ENCODE measurements at places on chromosomes 1 and 21.

- DNase-seq: no peak
Measured at GRCh38 chr1:118253053-118253915, 68.3 kb upstream of the SPAG17 start.

DNA sequence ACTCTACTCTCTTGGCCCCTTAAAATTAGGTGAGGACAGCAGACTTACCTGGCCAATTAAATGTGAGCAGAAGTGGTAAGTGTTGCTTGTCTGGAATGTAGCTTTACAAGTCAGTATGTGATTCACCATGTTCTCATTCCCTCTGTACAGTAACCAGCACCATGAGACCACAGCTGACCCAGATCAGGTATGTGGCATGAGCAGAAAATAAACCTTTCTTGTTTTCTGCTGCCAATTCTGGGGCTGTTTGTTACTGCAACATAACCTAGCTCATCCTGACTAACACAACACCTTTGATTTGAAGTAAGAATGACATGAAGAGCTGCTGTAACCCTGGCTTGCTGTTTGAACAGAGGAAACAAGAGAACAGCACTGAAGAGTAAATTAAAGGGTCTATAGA lies 24.9 kb downstream of the ITPKB start:
- no peak for DNase-seq

GRCh38 chr1:60762176-60762575 lies 320.2 kb upstream of the NFIA start:
- no peak for DNase-seq

DNA sequence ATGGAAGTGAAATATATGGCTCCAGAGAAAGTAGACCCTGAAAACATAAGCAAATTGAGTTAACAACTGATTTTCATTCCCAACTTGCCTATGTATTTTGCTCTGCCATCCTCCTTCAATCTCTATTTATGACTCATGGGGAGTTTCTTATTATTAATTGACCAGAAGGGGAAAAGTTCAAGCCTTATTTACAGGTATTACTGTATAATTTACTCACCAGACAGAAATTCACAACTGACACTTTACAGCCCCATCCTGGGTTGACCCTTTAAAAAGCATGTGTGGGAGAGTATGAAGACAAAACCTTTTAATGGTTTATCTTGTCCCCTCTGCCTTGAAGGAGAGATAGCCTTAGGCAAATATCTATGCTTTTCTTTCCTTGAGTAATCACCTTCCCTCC lies 39.8 kb upstream of the C1orf53 start:
- no peak for DNase-seq

GRCh38 chr1:79791488-79792218 lies 785.1 kb upstream of the ADGRL4 start:
- DNase-seq: no peak

DNA sequence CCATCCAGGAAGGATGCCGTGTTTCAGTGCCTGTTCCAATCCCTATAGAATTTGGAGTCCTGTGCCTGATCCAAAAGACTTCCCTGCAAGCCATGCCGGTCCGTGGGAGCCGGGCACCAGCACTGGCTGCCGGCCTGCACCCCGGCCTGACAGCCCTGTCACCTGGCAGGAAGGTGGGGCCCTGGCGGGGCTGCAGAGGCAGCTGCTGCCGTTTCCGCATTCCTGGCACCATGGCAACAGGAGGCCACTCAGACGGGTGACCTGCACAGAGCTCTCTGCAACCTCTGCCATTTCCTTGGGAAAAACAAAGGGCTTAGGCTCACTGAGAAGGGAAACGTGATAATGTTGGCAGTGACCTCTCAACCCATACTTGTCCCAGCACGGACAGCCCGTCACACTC lies 63.2 kb upstream of the TMEM51 start:
- no peak for DNase-seq

DNA sequence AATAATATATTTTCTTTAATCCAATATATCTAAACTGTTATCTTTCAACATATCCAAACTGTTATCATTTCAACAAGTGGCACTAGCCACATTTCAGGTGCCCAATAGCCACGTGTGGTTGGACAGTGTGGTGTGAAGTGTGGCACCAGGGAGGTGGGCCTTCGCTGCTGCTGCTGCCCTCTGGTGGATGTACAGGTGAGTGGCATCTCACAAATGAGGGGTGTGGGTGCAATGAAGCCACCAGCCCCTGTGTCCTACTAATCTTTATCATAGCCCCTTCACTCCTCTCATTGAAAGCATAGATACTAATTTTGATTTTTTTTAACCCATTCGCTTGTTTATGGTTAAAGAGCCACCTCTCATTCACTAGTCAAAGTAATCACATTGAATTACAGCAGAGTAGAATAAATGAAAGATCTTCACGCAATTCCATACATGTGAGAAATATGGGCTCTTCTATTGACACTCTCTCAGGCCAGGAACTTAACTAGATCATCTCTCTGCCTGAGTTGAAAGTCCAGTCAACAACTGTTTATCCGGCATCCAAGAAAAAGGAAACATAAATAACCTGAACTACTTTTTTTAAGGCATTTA lies 499.2 kb downstream of the OMA1 start:
- DNase-seq: no peak

GRCh38 chr1:232404981-232405731 lies 224.8 kb downstream of the SIPA1L2 start:
- DNase-seq: no peak

- no peak for DNase-seq
Measured at GRCh38 chr1:33414879-33415278, 16.0 kb downstream of the PHC2 start.

DNA sequence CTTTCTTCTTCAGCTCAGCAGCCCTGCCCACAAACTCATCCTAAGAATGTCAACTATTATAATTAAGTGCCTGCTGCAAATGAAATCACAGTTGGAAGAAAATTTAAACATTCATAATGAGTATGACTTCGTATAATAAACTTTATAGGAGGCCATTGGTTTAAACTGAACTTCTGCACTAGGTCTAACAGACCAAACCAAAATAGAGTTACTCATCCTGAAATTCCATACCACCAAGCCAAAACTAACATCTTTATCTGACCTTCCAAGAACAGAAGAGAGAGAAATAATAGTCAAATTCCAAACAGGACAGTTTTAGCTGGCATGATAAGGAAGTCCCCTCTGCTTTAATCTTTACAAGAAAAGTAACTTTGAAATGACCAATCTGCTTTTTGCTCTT lies 472.4 kb upstream of the PRMT6 start:
- no peak for DNase-seq

- no peak for DNase-seq
Measured at GRCh38 chr1:45340816-45341466, 701 bp upstream of the MUTYH start.

GRCh38 chr1:202671399-202671798 lies 38.9 kb downstream of the SYT2 start:
- no peak for DNase-seq

GRCh38 chr1:197284966-197285365 lies 16.9 kb downstream of the CRB1 start:
- DNase-seq: no peak

GRCh38 chr1:164583835-164584539 lies 25.0 kb downstream of the PBX1 start:
- DNase-seq: no peak

GRCh38 chr1:81695741-81696140 lies 105.0 kb upstream of the ADGRL2 start:
- DNase-seq: no peak

- DNase-seq: no peak
Measured at GRCh38 chr1:46288485-46289133, 14.8 kb downstream of the LRRC41 start.

DNA sequence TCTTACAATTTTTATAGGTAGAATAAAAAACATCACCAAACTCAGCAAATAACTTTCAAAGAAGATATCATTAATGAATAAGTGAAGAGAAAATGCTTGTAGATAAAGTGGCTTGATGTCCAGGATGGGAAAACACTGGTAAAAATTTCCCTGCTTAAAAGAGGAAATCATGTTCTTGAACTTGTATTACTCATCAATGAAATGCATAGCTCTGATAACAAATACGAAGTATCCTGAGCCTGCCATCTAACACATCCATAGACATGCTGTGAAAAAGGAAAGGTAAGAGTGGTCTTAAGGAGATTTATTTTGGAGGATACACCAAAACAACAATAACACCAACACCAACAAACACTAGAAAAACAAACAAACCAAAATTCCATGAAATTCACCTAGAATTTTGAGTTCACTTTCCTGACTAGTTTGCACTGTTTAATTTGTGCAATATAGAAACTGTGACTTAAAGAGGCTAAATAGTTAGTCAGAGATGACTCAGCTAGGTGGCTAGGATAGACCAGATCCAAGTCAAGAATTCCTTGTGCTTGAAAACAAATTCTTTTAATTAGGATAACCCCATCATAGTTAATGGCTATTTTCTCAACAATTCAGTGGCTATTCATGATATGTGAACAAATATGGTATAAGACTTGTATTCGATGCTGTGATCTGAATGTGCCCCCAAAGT lies 179.8 kb upstream of the KCNK2 start:
- peak; percentile 16 for DNase-seq

GRCh38 chr1:230248889-230249270 lies 177.3 kb downstream of the PGBD5 start:
- no peak for DNase-seq

GRCh38 chr1:8930116-8930515 lies 15.6 kb upstream of the CA6 start:
- DNase-seq: no peak

DNA sequence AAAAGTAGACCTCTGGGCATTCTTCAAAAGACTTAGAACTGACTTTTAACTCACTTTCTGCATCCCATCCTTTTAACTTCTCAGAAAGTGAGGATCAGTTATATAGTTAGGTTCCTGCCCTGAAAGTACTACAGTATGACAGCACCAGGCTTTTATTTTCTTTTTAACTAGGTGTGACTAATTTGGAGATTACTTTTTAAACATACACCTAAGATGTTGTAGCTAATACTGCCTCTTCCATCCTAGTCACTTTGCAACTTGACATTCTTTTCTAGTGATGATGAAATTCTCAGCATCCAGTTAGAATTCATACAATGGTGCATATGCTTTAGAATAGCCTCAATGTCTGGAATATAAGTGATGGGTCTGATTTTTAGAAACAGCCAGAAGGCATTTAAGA lies 24.6 kb downstream of the RUNX1 start:
- no peak for DNase-seq

GRCh38 chr1:115465802-115466363 lies 127.8 kb upstream of the NGF start:
- no peak for DNase-seq

GRCh38 chr1:47559944-47560695 lies 122.3 kb downstream of the FOXD2 start:
- DNase-seq: no peak

DNA sequence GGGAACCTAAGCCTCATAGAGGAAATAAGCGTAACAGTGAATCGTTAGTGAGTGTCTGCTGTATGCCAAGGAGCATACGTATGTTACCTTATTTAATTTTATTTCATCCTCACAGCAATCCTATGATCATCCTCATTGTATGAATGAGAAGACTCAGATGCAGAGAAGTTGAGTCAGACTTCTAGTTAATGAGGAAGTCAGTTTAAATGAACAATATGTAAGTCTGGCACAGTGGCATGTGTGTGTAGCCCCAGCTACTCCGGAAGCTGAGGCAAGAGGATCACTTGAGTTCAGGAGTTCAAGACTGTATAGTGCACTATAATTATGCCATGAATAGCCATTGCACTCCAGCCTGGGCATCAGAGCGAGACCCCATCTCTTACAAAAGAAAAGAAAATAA lies 148.0 kb downstream of the ZZZ3 start:
- DNase-seq: no peak

GRCh38 chr1:184037849-184038591 lies 492 bp upstream of the COLGALT2 start:
- DNase-seq: no peak

All from glomerular endothelial cell (primary cell).